ENCODE measurements at places on chromosomes 2 and 18.
A peak's percentile ranks its signal among the peaks of the same experiment; 100 is the strongest.

- DNase-seq, result no peak
These were observed 6.3 kb downstream of the MEX3C start for GRCh38 chr18:51191128-51191717.

- no peak for DNase-seq
These were observed 205.4 kb downstream of the TMEM163 start for GRCh38 chr2:134513465-134513804.

DNA sequence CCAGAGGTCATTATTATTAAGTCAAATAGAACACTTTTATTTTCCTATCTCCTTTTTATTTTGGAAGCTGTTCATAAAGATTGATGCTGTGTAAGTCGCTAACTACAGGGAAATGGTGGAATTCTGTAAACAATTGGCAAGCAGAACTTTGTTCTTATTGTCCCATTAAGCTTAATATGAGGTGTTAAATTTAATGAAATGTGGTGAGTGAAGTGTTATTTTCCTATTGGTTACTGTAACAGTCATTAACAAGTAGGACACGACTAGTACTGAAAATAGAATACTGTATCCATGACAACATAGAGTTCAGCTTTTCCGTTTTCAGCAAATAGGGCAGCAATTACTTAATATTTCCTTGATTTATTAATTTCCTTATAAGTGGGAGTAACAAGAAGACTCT is 279.1 kb upstream of the ZEB2 start:
- DNase-seq, result no peak

DNA sequence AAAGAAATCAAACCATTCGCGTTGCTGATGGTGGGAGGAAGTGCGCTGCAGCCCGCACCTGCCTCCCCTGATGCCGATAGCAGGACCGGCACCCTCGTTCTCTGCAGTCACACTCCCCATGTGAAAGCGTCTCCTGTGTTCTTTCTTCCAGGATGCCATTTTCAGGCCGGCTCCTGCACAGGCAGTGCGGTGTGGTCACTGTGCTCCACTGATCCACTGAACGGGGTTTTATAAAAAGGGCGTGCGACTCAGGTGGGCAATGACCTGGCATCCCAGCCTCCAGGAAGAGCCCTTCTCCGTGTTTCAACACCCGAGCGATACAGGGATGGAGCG is 88.3 kb upstream of the SNTG2 start:
- no peak for DNase-seq

DNA sequence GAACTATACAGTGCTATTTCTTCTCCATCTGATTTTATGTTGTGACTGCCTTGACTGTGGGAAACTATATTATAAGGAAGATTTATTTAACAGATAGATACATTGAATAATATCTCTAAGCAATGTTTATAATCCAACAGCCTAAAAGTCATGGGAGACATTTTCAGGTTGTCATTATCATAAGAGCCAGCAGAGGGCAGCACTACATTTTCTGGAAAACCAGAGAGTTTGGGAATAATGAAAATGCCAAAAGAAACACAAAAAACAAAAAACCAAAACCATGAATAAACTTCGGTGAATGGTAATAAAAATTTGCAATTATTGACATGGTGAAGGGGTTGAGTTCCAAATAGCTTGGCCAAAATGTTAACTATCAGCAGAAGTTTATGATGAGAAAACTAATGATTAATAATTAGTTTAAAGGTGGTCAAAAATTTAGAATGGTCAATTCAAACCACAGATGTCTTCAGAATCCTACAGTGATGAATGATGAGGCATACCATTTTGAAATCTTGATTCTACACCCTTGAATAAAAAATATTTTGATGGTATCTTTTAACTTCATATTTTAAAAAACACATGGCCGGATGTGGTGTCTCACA is 4.7 kb downstream of the EEF1B2 start:
- DNase-seq, result peak; percentile 38

GRCh38 chr18:76499637-76500340 is 4.7 kb upstream of the ZNF516 start:
- DNase-seq, result no peak

- DNase-seq, result no peak
These were observed 180.6 kb downstream of the MC4R start for GRCh38 chr18:60191926-60192325.

DNA sequence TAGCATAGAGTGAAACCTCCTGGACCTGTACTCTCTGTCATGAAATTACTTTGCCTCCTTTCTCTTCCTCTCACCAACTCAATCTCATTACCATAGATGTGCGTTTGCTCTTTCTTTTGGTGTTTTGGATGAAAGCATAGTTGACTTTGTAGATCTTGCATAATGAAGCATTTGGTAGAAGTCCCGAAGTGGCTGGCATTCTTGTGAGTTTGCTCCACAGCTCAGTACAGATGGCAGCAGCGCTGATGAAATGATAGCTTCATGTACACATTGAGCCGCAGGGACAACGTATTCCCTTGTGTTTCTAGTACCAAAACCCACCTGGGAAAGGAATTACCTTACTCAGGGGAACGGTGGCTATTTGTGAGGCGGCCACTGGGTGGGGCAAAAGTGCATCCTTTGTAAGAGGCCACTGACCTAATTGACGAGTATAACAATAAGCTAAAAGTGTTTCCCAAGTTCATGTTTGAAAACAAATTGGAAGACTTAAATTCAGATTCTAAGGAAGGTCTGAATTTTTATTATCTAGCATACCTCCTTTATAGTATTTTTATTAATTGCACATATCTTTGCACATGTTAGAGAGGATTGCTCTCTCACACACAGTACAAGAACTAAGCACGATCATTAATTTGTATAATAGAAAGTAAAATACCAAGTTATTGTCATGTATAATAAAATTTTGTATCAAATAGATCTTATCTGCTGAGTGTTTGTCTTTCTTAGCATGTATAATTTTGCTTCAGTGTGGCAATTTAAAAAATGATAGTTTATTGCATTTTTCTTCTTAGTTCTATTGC is 25.4 kb upstream of the CDH7 start:
- DNase-seq, result peak; percentile 74

DNA sequence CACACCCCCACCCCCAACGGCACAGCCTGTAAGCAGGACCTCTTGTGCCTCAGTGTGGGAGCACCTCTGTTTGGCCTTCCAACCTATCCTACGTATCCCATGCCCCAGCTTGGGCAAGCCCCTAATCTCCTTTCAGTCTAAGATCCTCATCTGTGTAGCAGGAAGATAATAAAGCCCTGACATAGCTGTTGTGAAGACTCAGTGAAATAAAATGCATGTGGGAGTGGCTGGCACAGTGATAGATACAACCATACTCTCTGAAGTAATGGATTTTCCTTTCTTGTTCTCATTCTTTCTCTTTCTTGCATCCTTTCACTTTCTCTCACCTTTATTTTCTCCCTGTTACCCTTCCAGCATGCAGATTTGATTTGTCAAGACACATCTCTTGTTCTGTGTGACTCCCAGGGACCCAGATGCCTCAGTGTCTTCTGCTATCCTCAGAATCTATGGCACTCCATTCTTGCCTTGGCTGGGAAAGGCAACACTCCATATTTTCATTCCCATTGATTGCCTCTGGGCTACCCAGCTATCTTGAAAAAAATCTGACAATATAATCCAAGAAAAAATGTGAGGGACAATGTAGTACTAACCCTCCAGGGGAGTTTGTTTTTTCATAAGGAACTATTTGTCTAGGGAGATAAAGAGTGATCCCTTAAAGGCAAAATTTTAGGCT is 207.2 kb upstream of the SETBP1 start:
- DNase-seq, result no peak

- no peak for DNase-seq
These were observed 106.1 kb downstream of the ETAA1 start for GRCh38 chr2:67503066-67503795.

DNA sequence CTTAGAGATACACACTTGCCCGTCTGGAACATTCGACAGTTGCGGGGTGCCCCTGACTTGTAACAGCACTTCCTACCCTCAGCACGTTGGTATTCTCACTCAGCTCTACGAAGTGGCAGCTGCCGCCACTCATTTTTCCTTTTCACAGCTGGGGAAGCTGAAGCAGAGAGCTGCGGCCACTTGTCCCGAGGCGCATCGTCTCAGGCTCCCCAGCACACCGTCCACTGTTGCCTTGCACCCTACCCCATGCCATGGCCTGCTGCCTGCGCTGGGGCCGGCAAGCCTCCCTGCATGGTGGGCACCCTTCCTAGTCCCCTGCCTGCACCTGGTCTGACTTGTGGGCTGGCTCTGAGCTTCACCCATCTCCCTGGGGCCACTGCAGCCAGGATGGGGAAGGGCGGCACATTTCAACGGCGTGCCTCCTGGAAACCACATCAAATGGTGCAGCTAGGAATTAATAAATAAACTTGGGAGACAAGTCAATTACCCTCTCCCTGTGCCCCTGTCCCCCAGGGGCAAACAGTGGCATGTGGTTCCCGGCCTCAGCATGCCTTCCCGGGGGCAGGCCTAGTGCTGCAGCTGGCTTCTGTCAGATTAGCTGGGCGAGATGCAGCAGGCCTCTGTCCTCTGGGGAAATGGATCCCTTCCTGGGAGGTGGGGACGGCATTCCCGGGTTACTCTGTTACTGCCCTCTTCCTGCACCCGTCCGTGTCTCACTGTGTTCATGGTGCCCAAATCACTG is 64.7 kb upstream of the HAAO start:
- DNase-seq, result no peak

DNA sequence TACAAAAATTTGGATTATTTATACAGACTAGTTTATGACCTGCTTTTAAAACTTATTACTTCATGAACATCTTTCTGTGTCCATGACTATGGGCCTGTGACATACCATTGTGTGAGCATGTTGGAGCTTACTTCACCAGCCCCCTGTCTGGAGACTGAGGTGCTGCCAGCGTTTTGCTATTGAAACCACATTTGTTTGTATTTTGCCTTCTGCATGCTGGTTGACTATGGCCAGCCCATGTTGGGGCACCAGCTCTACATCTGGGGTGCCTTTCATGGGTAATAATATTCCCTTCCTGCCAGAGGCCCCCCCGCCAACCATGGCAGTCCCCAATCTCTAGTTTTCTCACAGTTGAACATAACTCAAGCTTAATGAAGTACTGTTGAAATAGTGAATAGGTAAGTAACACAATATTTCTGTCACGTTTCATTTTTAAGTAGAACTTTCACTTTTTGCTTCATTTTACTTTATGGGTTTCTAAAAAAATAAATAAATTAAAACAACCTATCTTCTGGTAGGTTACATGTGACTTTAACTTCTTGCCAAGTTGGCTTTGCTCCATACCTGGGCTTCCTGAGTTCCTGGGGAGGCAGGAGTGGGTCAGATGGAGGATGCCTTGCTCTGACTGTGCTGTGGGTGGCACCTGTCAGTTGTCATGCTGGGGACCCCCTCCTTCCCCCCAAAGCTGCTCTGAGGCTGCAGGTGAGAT is 63.9 kb downstream of the DGKD start:
- no peak for DNase-seq

- DNase-seq, result no peak
These were observed 7.1 kb downstream of the UBR3 start for GRCh38 chr2:169834401-169834800.

DNA sequence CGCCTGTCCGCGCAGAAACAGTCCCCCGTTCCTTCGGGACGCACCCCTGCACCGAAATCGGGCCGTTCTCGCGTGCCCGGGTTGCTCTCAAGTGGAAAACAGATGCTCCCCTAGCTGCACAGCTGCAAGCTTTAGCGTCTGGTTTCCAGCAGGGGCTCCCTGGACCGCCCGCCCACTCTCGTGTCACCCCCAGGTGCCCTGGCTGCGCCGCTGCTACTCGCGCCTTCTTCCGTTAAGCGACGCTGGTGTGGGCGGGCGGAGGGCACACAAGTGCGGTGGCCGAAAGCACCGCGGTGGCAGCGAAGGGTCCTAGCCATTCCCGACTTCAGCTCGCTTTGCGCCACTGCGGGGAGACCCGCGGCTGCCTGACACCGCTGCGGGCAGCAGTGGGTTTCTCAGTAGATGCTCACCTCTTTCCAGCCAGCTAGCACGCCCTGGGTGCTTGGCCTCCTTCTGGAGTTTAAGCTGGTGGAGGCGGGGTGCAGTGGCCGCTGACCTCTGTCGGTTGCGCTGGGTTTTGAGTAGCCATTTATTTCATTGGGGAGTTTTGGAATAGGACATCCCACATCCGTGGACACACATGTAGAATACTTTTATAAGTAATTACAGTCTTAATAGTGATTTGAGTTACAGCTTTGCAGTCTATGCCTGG is 806 bp downstream of the ZNF407 start:
- peak; percentile 45 for DNase-seq

GRCh38 chr2:96501471-96501874 is 3.7 kb downstream of the NEURL3 start:
- DNase-seq, result no peak

GRCh38 chr18:48034651-48035555 is 104.4 kb upstream of the SMAD2 start:
- DNase-seq, result no peak

DNA sequence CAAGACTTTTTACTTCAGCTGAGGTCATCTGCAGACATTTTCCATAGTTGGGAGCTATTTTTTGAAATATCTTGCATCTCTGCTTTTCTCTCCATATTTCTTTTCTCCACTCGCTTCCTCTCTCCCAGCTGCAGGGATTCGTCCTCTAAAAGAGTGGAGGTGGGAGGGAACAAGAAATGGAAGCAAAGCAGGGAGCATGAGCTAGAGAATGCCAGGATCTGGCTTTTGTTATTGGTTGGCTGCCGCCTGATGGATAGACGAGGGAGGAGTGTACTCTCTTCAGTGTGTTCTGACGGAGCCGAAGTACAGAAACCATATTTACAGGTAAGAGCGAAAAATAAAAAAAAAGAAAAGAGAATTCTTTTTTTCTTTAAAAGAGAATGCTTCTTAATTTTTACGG is at the start of gene CSRNP3:
Gene CSRNP3 (plus strand): TSS at position 282 of the 400 bp plus-strand sequence. CDS start 125,368 bp downstream, outside the sequence.
- DNase-seq, result peak; percentile 60

DNA sequence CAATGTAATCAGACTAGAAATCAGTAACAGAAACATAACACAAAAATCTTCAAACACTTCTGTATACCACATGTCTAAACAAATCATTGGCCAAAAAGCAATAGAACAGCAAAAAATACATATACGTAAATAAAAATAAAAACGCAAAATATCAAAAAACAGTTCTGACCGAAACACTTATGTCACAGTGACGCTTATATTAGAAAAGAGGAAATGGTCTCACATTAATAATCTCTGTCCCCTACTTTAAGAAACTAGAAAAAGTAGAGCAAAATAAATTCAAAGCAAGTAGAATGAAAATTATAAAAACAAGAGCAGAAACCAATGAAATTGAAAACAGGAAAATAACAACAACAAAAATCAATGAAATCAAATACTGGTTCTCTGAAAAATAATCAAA is 41.9 kb downstream of the TMEM131 start:
- DNase-seq, result no peak

DNA sequence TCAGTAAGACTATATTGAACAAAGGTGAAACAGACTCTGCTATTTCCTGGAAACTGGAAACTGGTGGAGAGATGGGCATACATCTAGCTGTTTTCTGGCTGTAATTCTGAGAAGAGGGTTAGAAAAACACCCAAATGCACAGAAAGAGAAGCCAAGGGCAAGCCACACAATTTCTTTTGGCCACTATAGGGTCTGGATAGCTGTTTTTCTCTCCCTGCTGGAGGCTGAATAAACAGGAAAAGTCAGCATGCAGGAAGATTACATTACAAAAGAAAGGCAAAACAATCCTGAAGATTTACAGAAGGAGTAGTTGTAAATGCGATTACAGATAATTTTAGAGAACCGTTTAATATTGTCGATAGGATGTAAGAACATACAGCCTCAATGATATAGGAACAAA is 186.2 kb upstream of the REG3G start:
- DNase-seq, result no peak

All from WTC11 (cell line).